ENCODE measurements at places on chromosomes 1 and 21. TPM values are rescaled to one million over a fixed set of nuclear protein-coding genes. Genes with fewer than 3 reads are reported as not detected.

Gene DYNLT5
- total RNA-seq: not detected

Gene CD34
- total RNA-seq: not detected

Gene TRIM62
- total RNA-seq: 9.7 TPM

Gene DUSP10
- total RNA-seq: 6.2 TPM

Gene CLEC20A
- not detected for total RNA-seq

Gene DENND2C
- total RNA-seq: 2.0 TPM

Gene RAD54L
- 26.0 TPM for total RNA-seq

Gene EVA1B
- total RNA-seq: 104 TPM

Gene GUCA2A
- total RNA-seq: not detected

Gene MROH9
- not detected for total RNA-seq

DNA sequence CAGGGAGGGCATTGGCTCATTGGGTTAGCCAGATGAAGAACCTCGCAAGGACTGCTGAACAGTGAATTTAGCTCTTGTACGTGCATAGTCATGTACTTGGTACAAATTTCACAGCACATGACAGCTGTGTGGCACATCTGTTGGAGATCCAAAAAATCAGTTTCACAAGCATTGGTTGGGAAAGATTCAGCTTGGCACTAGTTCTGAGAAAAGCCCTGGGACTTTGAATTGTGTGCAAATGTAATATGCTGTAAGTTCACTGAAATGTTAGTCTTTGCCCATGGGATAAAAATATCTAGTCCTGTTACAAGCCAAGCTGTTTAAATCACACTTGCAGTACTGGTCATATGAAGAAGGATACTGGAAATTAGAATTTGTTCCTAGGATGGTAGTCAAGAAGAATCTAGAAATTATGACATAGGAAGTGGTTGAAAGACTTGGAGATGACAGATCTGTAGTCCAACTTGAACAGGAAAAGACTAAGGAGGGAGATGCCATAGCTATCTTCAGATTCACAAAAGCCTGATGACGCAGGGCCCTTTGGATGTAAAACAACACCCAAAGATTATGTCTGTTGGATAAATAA lies 19.2 kb downstream of the LAMC2 start:
- DNase-seq: no peak
- H3K27me3 ChIP-seq: no peaks in the 10 kb centered on the region
- no peak overlapping the region for H3K27ac ChIP-seq

GRCh38 chr1:198934901-198935305 lies 296.1 kb downstream of the PTPRC start:
- no peaks in the 10 kb centered on the region for H3K27me3 ChIP-seq
- H3K4me3 ChIP-seq: peak overlapping the region; percentile 83
- peaks cover 37% of the 10 kb centered on the region for H3K4me1 ChIP-seq
- peak; percentile 36 for DNase-seq
- H3K36me3 ChIP-seq: no peaks in the 10 kb centered on the region

DNA sequence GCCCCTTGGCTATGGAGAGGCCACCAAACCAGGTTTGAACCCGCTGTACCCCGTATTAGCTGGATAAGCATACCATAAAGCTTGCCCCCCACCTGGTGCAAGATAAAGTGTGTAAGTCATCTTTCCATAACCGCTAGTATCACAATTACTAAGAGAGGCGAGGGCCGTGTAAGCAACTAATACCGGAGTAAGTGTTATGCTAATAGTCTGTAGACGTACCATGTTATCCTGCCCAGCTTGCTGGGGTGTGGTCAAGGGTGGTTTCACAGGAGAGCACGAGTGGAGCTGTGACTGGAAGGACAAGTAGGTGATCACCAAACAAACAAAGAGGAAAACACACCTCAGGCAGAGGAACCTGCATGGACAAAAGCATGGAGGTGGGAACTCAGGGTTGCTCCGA lies 3.6 kb upstream of the TNFRSF1B start:
- H3K27ac ChIP-seq: no peak overlapping the region
- no peaks in the 10 kb centered on the region for H3K27me3 ChIP-seq
- H3K4me3 ChIP-seq: no peak overlapping the region
- DNase-seq: no peak
- peaks cover 29% of the 10 kb centered on the region for H3K4me1 ChIP-seq

GRCh38 chr1:53550201-53550741 lies 91.1 kb downstream of the DMRTB1 start:
- H3K4me3 ChIP-seq: no peak overlapping the region
- no peaks in the 10 kb centered on the region for H3K4me1 ChIP-seq
- H3K36me3 ChIP-seq: no peaks in the 10 kb centered on the region
- DNase-seq: no peak
- H3K27ac ChIP-seq: no peak overlapping the region

DNA sequence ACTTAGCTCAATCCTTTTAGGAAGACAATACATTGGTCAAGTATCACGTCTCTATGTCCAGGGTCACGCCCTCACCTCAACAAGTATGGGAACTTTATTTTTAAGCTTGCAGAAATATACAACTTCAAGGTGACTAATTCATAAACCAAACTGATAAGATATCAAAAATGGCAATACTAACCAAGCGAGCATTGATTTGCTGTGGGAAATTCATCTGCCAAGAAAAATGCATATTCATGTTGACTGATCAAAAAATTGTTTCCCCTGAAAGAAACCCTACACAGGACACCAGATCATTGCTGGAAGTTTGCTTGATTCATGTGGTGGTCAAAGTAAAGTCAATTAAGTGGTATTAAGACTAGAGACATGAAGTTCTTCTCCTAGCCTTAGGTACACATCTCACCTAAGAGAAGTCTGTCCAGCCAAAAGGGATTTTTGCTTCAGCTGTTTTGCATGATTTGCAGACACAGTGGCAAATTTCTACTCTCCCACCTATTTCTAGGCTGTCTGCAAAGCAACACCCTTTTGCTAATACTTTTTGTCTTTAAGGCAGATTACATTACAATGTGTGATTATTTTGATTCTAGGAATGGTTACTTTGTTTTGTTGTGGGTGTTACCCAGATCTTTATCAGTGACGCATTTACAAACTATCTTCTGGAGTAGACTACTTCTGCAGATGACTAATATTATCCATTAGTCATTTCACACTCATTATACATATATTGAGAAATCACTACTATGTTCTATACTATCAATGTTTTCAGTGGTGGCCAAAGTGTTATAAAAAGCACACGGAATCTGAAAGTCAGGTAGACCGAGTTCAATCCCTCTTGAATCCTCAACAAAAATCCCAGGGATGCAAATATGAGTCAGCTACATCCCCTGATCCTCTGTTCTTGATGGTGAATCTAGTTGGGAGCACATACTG lies 12.4 kb downstream of the SAMSN1 start:
- no peaks in the 10 kb centered on the region for H3K36me3 ChIP-seq
- no peaks in the 10 kb centered on the region for H3K27me3 ChIP-seq
- H3K4me3 ChIP-seq: no peak overlapping the region
- peaks cover 22% of the 10 kb centered on the region for H3K4me1 ChIP-seq
- H3K27ac ChIP-seq: peak overlapping the region; percentile 69

- H3K36me3 ChIP-seq: no peaks in the 10 kb centered on the region
- peaks cover 11% of the 10 kb centered on the region for H3K4me1 ChIP-seq
- H3K4me3 ChIP-seq: no peak overlapping the region
- no peak for DNase-seq
These were observed 28.8 kb upstream of the PTGFRN start for GRCh38 chr1:116880917-116881316.

DNA sequence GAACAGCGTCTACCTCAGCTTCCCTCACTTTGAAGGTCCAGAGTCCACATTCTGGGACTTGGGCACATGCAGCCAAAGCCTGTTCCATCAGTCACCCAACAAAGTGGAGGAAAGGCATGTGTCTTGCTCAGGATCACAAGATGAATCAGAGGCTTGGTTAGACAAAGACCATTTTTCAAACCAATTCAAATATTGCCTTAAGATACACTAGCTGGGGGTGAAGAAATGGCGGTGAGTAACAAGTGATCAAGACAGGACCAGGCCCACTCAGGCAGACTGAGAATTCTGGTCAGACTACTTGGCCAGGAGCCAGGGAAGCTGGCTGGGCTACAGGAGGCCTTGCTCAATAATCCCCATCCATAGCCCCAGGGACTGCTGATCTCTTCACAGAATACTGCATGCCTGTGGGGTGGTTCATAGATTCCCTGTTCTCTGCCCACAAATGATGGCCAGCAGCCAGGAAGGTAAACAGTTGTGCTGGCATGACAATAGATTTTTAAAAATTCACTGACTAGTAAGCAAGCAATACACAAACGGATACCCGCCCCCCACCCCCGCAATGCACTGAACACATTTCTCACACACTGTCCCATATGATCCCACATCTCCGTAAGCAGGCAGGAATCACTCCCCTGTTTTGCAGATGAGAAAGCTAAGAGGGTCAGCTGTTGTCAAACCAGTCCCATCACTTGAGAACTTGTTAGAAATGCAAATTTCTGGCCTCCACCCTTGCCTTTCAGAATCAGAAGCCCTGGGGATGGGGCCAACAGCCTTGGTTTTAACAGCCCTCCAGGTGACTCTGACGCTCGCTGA lies 27.2 kb downstream of the ERI3 start:
- H3K4me3 ChIP-seq: peak overlapping the region; percentile 23
- H3K4me1 ChIP-seq: peaks cover 41% of the 10 kb centered on the region
- peak; percentile 99 for DNase-seq
- 0 out of 2 replicates have a peak, but pooled peaks cover 5% of the 10 kb centered on the region for H3K36me3 ChIP-seq
- H3K27me3 ChIP-seq: no peaks in the 10 kb centered on the region

GRCh38 chr1:37811027-37811655 lies 3.1 kb upstream of the YRDC start:
- H3K36me3 ChIP-seq: peaks cover 10% of the 10 kb centered on the region
- no peak overlapping the region for H3K4me3 ChIP-seq
- DNase-seq: peak; percentile 83
- no peaks in the 10 kb centered on the region for H3K27me3 ChIP-seq
- peaks cover 27% of the 10 kb centered on the region for H3K4me1 ChIP-seq

GRCh38 chr1:64601207-64601606 lies 131.3 kb downstream of the CACHD1 start:
- no peak overlapping the region for H3K27ac ChIP-seq
- no peaks in the 10 kb centered on the region for H3K27me3 ChIP-seq

- no peaks in the 10 kb centered on the region for H3K36me3 ChIP-seq
- H3K4me1 ChIP-seq: peaks cover 12% of the 10 kb centered on the region
- no peaks in the 10 kb centered on the region for H3K27me3 ChIP-seq
- H3K27ac ChIP-seq: no peak overlapping the region
These were observed 267.8 kb upstream of the SNX7 start for GRCh38 chr1:98393719-98394118.

- H3K36me3 ChIP-seq: no peaks in the 10 kb centered on the region
- H3K4me1 ChIP-seq: no peaks in the 10 kb centered on the region
- H3K27ac ChIP-seq: no peak overlapping the region
- H3K27me3 ChIP-seq: peaks cover 78% of the 10 kb centered on the region
These were observed 35.4 kb downstream of the ADGRL2 start for GRCh38 chr1:81836007-81836626.

- H3K4me1 ChIP-seq: no peaks in the 10 kb centered on the region
- H3K27me3 ChIP-seq: peaks cover 63% of the 10 kb centered on the region
- DNase-seq: no peak
These were observed 28.5 kb downstream of the CR1L start for GRCh38 chr1:207673399-207673798.

DNA sequence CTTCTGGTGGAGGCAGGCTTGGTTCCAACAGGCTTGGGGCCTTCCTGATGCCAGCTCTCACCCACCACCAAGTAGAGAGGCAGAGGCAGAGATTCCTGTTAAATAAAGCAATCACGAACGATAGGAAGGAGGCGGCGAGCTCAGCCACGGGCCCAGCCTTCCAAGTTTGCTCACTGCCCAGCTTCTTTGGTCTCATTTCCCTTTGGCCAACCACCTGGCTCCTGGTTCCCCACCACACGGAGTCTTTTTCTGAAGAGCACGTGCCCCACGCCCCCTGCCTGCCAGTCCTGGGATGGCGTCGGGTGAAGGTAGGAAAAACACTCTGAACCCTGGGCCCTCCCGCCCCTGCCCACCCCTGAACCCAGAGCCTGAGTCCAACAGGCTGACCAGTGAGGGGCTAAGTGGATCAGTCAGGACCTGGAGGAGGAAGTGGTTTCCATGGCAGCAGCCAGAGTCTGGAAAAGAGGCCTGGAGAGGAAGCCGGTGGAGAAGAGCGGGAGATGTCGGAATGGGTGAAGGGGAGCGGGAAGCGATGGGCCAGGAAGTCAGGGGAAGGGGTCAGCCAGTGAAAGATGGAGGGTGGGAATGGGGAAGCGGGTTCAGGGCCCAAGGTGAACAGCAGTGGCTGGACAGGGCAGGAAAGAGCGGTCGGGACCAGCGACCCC lies 158.2 kb upstream of the KLHDC7A start:
- no peak overlapping the region for H3K27ac ChIP-seq
- H3K36me3 ChIP-seq: no peaks in the 10 kb centered on the region
- H3K27me3 ChIP-seq: no peaks in the 10 kb centered on the region
- H3K4me3 ChIP-seq: no peak overlapping the region

GRCh38 chr1:24748191-24749121 lies 3.2 kb downstream of the CLIC4 start:
- no peaks in the 10 kb centered on the region for H3K36me3 ChIP-seq
- H3K27me3 ChIP-seq: no peaks in the 10 kb centered on the region
- H3K27ac ChIP-seq: no peak overlapping the region
- H3K4me3 ChIP-seq: no peak overlapping the region

GRCh38 chr1:158931055-158931737 lies at the start of gene PYHIN1:
TSS of gene PYHIN1 (plus strand) at chr1:158931552. CDS start at chr1:158936911, 5,359 bp downstream.
- H3K4me3 ChIP-seq: no peak within 1 kb of the TSS
- no peaks in the 10 kb centered on the region for H3K4me1 ChIP-seq
- DNase-seq: no peak
- no peaks in the 10 kb centered on the region for H3K36me3 ChIP-seq
- H3K27ac ChIP-seq: no peak within 1 kb of the TSS

DNA sequence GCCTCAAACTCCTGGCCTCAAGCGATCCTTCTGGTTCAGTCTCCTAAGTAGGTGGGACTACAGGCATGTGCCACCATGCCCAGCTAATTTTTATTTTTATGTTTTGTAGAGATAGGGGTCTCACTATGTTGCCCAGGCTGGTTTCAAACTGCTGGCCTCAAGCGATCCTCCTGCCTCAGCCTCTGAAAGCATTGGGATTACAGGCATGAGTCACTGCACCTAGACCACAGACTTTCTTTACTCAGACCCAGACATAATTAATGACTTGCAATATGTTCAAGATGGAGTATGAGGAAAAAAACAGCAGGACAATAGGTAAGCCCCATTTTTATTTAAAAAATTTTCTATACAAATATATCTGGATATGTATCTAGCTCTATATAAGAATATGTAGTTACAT lies 13.2 kb downstream of the KANK4 start:
- H3K4me3 ChIP-seq: no peak overlapping the region
- H3K27ac ChIP-seq: no peak overlapping the region
- H3K36me3 ChIP-seq: no peaks in the 10 kb centered on the region
- DNase-seq: peak; percentile 18
- no peaks in the 10 kb centered on the region for H3K27me3 ChIP-seq

GRCh38 chr1:230791986-230792564 lies 44.9 kb downstream of the CAPN9 start:
- peaks cover 22% of the 10 kb centered on the region for H3K27me3 ChIP-seq
- H3K36me3 ChIP-seq: no peaks in the 10 kb centered on the region
- no peak overlapping the region for H3K4me3 ChIP-seq

GRCh38 chr1:147062956-147063355 lies 109.3 kb downstream of the PRKAB2 start:
- no peak overlapping the region for H3K27ac ChIP-seq
- no peaks in the 10 kb centered on the region for H3K27me3 ChIP-seq
- H3K36me3 ChIP-seq: no peaks in the 10 kb centered on the region
- H3K4me3 ChIP-seq: no peak overlapping the region

- no peak overlapping the region for H3K27ac ChIP-seq
- no peak overlapping the region for H3K4me3 ChIP-seq
- no peaks in the 10 kb centered on the region for H3K27me3 ChIP-seq
These were observed 245.0 kb upstream of the OLFM3 start for GRCh38 chr1:102241431-102242338.

All from PC-3 (cell line).